NCI-H1105 treated with DMSO at 0.1 percent for 48 hours (cell line): ENCODE measurements at places on chromosomes 2 and 18.

- DNase-seq: no peak
Observed at GRCh38 chr2:216498070-216498378, 620 bp upstream of the RPL37A start.

DNA sequence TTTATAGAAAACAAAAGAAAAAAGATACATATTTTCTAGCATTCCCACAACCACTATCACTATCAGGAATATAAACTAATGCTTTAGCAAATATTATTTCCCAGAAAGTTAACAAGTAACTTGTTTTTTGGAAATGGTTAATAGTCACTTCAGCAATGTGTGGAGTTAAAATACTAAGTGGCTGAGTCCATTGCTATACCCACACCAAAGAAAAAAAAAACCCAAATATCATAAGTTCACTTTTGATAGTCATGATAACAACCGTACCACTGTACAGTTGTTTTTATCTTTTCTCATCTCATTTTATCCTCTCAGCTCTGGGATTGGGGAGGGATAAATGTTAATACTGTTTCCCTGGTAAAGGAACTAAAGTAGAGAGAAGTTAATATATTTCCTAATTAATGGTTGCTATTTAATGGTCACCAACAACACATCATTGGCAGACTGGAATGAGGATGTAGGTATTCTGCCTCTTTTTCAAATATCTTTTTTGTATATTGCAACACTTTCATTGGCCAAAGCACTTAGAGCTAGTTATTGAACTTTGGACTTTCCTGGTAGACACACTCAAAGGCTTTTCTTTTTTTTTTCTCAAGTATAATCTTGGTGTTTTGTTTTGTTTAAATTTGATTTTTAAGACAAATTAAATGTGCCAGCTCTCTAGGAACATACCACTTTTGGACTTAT, 18.4 kb upstream of the KANSL1L start:
- DNase-seq: no peak

DNA sequence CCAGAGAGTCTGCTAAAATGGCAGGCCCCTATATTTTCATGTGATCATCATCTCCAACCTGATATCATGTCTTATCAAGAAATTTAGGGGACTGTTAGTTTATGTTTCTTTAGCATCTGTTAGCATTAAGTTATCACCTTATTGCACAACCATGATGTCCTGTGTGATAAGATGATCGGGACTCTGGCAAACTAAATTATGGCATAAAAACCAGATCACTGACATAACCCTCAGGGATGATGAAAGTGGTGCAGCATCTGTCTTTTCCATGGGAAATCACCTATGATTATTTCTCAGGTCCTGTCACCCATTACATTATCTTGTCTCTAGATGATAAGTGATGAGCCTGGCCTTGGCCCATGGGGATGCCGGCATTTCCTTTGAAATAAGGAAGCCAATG, 458.6 kb upstream of the DCC start:
- no peak for DNase-seq

DNA sequence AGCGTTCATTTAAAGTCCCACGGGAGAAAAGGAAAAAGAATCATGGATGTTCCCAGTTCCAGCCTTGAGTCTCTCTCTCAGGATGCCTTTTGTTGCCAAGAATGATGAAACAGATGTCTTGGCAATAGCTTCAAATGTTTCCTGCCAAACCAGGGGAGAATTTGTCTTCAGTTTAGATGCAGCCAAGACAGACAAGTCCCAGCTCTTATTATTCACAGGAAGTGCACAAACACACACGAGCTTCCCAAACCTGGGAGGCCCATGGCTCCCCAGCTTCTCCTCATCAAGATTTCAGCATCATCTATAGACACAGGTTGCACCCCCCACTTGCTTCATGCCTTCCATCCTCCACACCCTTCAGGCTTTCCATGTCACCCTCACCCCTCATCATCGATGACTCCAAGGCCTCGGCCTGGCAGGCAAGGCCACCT, 45.9 kb downstream of the HS1BP3 start:
- no peak for DNase-seq

DNA sequence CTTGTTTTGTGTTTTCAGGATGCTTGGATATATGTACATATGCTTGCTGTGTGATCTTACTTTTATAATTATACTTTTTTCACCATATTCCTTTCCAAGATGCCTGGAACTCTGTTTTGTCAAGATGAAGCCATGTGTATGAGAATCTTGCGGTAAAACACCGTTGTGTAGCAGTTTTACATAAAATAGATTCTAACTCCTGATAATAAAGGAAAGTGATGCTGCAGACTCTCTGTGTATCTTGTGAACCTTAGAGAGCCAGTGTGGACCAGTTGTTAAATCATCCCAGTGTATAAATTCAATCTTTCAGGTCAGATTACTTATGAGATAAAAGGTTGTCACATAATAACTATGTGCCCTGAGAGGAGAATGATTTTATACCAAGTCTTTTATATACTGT, 12.5 kb upstream of the ITGA4 start:
- DNase-seq: no peak

- no peak for DNase-seq
Observed at GRCh38 chr2:111624411-111625156, 259.4 kb downstream of the ANAPC1 start.

DNA sequence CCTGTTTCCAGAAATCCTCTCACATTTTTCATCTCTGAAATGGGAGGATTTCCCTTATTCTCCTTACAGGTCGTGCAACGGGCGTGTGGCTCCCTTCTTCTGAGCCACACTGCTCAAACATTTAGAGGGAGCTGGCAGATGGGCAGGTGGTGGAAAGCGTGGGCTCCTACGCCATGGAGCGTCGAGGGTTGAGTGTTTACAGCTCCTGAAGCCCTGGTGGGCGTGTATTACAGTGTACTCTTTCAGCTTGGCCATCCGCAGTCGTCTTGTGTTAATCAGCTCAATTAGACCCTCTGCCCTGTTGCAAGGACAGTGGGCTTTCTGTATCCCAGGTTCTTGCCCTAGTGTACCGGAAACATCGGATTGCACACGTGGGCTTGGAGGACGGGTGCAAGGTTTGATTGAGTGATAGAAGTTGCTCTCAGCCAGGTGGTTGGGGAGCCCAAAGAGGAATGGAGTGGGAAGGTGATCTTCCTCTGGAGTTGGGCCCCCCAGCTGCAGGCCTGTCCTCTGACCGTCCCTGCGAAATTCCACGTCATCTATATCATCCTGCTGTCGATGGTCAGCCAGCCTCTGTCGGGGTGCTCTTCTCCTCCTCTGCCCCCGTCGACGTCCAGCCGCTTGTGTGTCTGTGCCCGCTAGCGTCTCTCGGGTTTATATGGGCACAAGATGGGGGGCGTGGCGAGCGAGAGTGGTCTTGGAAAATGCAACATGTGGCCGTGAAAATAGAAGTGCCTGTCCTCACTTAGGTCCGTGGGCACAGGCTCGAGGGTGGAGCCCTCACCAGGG, 120.3 kb upstream of the DSEL start:
- DNase-seq: no peak

GRCh38 chr2:218736531-218736930, 25.9 kb downstream of the TTLL4 start:
- DNase-seq: no peak

- peak; percentile 59 for DNase-seq
Observed at GRCh38 chr2:156190517-156190916, 142.0 kb downstream of the NR4A2 start.
